ENCODE measurements at places on chromosomes 11 and 22.

- no peaks in the 10 kb centered on the region for H3K27me3 ChIP-seq
- H3K4me3 ChIP-seq = no peak overlapping the region
- no peak overlapping the region for H3K27ac ChIP-seq
- no peaks in the 10 kb centered on the region for H3K4me1 ChIP-seq
- no peak for DNase-seq
Observed at GRCh38 chr11:3635641-3636375, 6.0 kb downstream of the ART5 start.

DNA sequence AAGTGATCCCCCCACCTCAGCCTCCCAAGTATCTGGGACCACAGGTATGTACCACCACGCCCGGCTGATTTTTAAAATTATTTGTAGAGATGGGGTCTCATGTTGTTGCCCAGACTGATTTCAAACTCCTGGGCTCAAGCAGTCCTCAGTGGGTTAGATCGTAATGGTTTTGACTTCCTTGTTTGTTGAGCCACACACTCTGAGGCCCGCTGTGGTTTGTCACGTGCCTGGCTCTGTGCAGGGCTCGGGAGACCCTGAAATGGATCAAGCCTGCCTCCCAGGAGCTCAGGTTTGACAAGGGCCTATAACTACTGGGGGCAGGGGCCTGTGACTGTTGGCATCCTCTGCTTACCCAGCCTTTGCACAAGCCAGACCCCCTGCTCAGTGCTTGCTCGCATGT, 68.1 kb downstream of the MPPED1 start:
- H3K4me3 ChIP-seq = no peak overlapping the region
- H3K36me3 ChIP-seq = no peaks in the 10 kb centered on the region
- H3K27me3 ChIP-seq = no peaks in the 10 kb centered on the region
- no peak for DNase-seq

GRCh38 chr11:75503531-75504099, 22.1 kb downstream of the GDPD5 start:
- no peak overlapping the region for H3K4me3 ChIP-seq
- DNase-seq = no peak
- peaks cover 11% of the 10 kb centered on the region for H3K4me1 ChIP-seq
- H3K27ac ChIP-seq = no peak overlapping the region
- H3K27me3 ChIP-seq = no peaks in the 10 kb centered on the region
- H3K36me3 ChIP-seq = no peaks in the 10 kb centered on the region

GRCh38 chr22:21611210-21611977, 18.4 kb downstream of the YDJC start:
- DNase-seq = no peak
- no peak overlapping the region for H3K27ac ChIP-seq
- no peak overlapping the region for H3K4me3 ChIP-seq
- H3K36me3 ChIP-seq = no peaks in the 10 kb centered on the region

GRCh38 chr11:23423104-23423503, 562.8 kb upstream of the CCDC179 start:
- no peaks in the 10 kb centered on the region for H3K36me3 ChIP-seq
- H3K4me3 ChIP-seq = no peak overlapping the region
- no peak overlapping the region for H3K27ac ChIP-seq
- no peak for DNase-seq
- no peaks in the 10 kb centered on the region for H3K27me3 ChIP-seq
- H3K4me1 ChIP-seq = no peaks in the 10 kb centered on the region

DNA sequence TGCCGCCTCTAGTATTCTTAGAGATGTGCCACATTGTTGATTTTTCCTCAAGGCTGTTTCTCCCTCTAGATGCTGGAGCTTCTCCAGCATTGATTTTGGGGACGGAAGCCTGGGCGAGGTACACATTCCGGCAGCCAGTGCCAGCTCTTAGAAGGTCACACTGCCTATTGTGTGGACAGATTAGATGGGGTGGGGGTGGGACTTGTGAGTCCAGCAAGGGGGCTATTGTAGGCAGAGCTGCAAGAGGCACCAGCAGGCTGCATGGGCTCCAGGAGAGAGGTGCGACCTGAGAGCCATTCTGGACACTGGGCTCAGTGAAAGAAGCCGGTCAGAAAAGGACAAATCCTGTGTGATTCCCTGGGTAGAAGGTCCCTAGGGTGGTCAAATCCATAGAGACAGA, 12.4 kb downstream of the C11orf21 start:
- no peak overlapping the region for H3K27ac ChIP-seq
- no peak overlapping the region for H3K4me3 ChIP-seq
- H3K27me3 ChIP-seq = no peaks in the 10 kb centered on the region
- DNase-seq = peak; percentile 11
- H3K36me3 ChIP-seq = no peaks in the 10 kb centered on the region

- H3K27me3 ChIP-seq = no peaks in the 10 kb centered on the region
- H3K4me1 ChIP-seq = peaks cover 15% of the 10 kb centered on the region
- H3K4me3 ChIP-seq = peak within 1 kb of the TSS; percentile 45
- no peaks in the 10 kb centered on the region for H3K36me3 ChIP-seq
- DNase-seq = no peak
- peak within 1 kb of the TSS; percentile 91 for H3K27ac ChIP-seq
Observed at GRCh38 chr11:75351541-75351790, at the start of gene ARRB1. Gene ARRB1, minus strand, starts transcription at chr11:75351661. Its CDS starts 54 bp downstream, at chr11:75351607.

DNA sequence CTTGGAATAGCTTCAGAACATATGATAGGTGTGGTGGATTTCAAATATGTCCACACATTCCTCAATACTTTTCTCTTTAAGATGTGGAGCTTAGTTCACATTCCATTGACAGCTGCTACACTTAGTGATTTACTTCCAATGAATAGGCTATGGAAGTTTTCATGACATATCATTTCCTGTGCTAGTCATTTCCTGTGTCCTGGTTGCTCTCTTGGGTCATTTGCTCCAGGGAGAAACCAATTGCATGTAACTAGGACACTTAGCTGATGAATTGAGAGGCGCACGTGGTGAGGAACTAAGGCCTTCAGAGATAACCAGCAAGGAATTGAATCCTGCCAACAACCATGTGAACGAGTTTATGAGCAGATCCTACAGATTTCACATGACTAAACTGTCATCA, 120.9 kb downstream of the SLC17A6 start:
- H3K27me3 ChIP-seq = no peaks in the 10 kb centered on the region
- no peak for DNase-seq
- H3K27ac ChIP-seq = no peak overlapping the region
- H3K36me3 ChIP-seq = no peaks in the 10 kb centered on the region

- no peaks in the 10 kb centered on the region for H3K27me3 ChIP-seq
- peaks cover 5% of the 10 kb centered on the region for H3K4me1 ChIP-seq
- H3K4me3 ChIP-seq = no peak overlapping the region
- no peak overlapping the region for H3K27ac ChIP-seq
Observed at GRCh38 chr11:88293931-88294330, 43.6 kb downstream of the CTSC start.

- no peaks in the 10 kb centered on the region for H3K27me3 ChIP-seq
- H3K4me1 ChIP-seq = no peaks in the 10 kb centered on the region
- H3K36me3 ChIP-seq = no peaks in the 10 kb centered on the region
- no peak overlapping the region for H3K4me3 ChIP-seq
Observed at GRCh38 chr11:79025622-79026021, 415.2 kb downstream of the TENM4 start.

DNA sequence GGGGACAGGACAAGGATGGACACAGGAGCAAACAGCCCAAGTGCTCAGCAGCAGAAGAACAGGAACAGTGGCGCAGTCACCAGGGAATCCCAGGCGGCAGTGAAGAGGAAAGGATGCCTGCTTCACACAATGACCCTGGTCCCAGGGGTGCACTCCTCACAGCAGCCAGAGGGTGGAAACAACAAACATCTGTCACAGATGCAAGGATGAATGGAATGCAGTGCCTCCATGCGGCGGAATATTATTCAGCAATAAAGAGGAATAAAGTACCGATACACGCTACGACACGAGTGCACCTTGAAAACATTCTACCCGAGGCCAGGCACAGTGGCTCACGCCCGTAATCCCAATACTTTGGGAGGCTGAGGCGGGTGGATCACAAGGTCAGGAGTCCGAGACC, 12.7 kb downstream of the CSNK1E start:
- peak overlapping the region; percentile 67 for H3K27ac ChIP-seq
- no peak for DNase-seq
- no peaks in the 10 kb centered on the region for H3K27me3 ChIP-seq
- no peaks in the 10 kb centered on the region for H3K36me3 ChIP-seq

DNA sequence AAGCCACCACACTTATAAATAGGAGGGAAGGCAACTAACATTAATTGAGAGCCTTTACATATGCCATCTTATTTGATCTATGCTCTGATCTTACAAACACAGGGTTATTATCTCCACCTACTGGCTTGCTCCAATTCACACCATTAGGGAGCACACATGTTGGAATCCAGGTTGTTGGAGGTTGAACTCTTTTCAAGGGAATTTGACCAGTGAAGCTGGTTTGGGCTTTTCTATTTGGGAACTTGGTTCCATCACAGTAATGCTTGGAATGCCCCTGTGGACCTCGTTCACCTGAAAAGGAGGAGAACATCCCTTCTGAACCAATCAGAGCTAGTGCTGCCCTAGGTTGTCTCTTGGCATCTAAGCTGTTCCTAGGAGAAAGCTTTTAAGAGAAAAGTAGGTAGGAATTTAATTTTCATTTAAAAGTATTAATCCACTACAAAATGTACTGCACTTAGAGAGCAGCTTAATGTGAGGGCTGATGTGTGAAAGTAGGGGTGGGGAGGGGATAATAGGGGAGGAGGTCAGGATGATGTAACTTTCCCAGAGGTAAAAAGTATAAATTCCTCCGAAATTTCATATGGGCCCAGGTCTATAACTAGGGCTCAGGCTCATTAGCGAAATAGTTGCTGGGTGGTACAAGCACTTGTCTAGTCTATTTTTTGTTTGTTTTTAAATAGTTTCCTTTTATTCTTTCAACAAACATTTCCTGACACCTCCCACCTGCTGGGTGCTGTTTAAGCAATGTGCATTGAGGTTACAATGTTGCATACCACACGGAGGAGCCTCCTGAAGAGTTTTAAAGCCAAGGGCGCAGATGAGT, 7.6 kb upstream of the MICAL2 start:
- H3K36me3 ChIP-seq = no peaks in the 10 kb centered on the region
- DNase-seq = no peak
- H3K27me3 ChIP-seq = no peaks in the 10 kb centered on the region
- no peak overlapping the region for H3K4me3 ChIP-seq
- no peak overlapping the region for H3K27ac ChIP-seq

DNA sequence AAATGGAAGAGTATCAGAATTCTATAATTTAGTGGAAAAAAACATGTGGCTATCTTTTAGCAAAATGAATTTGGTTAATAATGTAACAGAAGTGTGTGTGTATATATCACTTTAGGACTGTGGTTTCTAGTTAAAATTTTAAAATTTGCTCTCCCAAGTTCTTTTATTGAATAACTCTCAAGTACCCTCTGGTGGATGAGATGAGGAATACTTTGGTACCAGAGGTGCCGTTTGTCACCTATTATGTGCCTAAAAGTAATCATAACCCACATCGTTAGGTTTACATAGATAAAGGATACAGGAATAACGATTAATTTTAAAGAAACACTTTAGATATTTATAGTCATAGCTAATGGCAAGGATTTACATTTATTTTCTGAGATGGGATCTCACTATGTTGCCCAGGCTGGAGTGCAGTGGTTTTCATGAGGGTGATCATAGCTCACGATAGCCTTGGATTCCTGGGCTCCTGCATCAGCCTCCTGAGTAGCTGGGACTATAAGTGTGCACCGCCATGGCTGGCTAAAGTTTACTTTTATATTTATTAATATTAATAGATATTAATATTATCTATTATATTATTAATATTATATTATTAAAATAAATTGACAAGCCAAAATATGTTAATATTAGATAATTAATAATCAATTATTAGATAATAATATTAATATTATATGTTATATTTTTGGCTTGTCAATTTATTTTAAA, 66.7 kb upstream of the CAPRIN1 start:
- DNase-seq = no peak
- no peaks in the 10 kb centered on the region for H3K36me3 ChIP-seq
- no peak overlapping the region for H3K4me3 ChIP-seq
- H3K27me3 ChIP-seq = no peaks in the 10 kb centered on the region
